A549 treated with ZK216348 at 1 μM for 4 hours (cell line): ENCODE measurements at places on chromosomes 11 and 22. TPM values are rescaled to one million over a fixed set of nuclear protein-coding genes. Genes with fewer than 3 reads are reported as not detected.

The GLYAT gene
- total RNA-seq = not detected in 5 replicates

The ZBTB44 gene
- total RNA-seq = 5.2 to 9.0 TPM (median 7.0 TPM) in 5 replicates

The MYBPC3 gene
- total RNA-seq = 0.06 to 0.09 TPM (median 0.07 TPM) in 5 replicates

The TMEM9B gene
- total RNA-seq = 30.7 to 39.2 TPM (median 34.7 TPM) in 5 replicates

The SLC37A2 gene
- 0.06 to 0.14 TPM (median 0.08 TPM) in 4 of 5 replicates, not detected in the other for total RNA-seq

The APLNR gene
- not detected in 5 replicates for total RNA-seq

The PANX3 gene
- not detected in 5 replicates for total RNA-seq

The GPHA2 gene
- not detected in 5 replicates for total RNA-seq

The SMTNL1 gene
- total RNA-seq = not detected in 5 replicates

The CCDC15 gene
- 0.50 to 0.88 TPM (median 0.67 TPM) in 5 replicates for total RNA-seq

The KRTAP5-8 gene
- not detected in 5 replicates for total RNA-seq
